Sigmoid colon (tissue), 7 donors: ENCODE measurements at places on chromosomes 11 and 22. TPM values are rescaled to one million over a fixed set of nuclear protein-coding genes. Genes with fewer than 3 reads are reported as not detected.

The ROBO4 gene
- total RNA-seq = 9.1 TPM

- no peak overlapping the region for H3K27ac ChIP-seq
- no peaks in the 10 kb centered on the region for H3K27me3 ChIP-seq
- no peaks in the 10 kb centered on the region for H3K4me1 ChIP-seq
- peaks cover 4% of the 10 kb centered on the region for H3K36me3 ChIP-seq
Observed at GRCh38 chr11:113256431-113257202, 57.8 kb upstream of the TTC12 start.

GRCh38 chr22:20509344-20510047 is 2.1 kb downstream of the MED15 start:
- H3K36me3 ChIP-seq = no peaks in the 10 kb centered on the region
- peak overlapping the region; percentile 78 for H3K4me3 ChIP-seq
- no peaks in the 10 kb centered on the region for H3K4me1 ChIP-seq
- H3K27me3 ChIP-seq = no peaks in the 10 kb centered on the region

The EXPH5 gene
- 0.36 TPM for total RNA-seq
